ENCODE measurements at places on chromosomes 2 and 18.

DNA sequence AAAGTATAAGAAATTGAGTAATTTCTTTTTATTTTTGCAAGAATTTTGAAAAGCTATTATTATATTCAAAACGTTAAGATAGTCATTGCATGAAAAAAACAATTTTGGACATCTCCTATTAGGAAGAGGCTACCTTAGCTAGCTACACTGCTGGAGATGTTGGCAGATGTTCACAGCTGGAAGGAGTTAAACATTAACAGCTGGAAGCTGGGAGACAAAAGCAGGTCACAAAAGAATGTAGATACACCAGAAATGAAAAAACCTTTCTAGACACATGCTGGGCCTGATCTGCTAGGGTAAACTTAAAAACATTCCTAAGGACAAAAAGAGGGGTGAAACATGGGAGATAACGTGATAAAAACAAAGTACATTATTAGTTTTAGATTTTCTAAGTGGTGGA is 84.4 kb downstream of the SESTD1 start:
- peak; percentile 81 for DNase-seq

- no peak for DNase-seq
Observed at GRCh38 chr2:239930871-239931771, 94.0 kb downstream of the NDUFA10 start.

GRCh38 chr18:36640021-36640952 is 188.5 kb downstream of the TPGS2 start:
- DNase-seq, result no peak

DNA sequence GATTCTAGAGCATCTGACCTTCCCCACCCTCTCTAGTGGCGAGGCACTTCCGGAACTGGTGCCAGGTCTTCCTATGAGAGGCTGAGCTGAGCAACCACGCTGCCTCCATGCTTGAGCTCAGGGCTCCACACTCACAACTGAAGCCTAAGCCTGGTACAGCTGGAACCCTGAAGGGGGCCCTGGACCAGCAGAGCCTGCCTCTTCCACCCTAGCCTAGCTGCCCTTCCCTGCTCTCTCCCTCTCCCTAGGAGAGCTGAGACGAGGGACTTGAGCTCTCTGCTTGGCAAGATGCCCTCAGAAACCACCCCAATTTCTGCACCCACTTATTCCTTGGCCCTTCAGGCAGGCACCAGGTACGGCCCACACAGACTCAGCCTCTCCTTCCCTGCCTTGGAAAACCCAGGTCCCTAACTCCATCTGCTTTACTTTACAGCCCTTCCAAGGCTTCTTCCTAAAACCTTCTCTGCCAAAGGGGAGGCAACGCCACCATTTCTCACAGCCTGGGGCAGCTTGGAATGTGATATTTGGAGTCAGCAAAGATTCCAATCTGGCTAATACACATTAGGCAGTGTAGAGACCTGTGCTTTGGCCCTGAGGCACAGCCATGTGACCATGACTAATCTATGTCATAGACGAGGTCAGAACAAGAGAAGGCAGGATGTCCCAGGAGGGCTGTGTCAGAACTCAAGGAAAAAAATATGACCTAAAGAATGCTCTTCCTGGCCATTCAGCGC is 18.8 kb downstream of the COX7A2L start:
- DNase-seq, result peak; percentile 96

GRCh38 chr2:205915130-205915524 is 170.8 kb downstream of the INO80D start:
- no peak for DNase-seq

- DNase-seq, result peak; percentile 48
Observed at GRCh38 chr18:51522821-51523220, 325.3 kb upstream of the MEX3C start.

Measured in mesendoderm (in vitro differentiated cells).